T-helper 17 cell (primary cell): ENCODE measurements at places on chromosomes 12 and 14. TPM values are rescaled to one million over a fixed set of nuclear protein-coding genes. Genes with fewer than 3 reads are reported as not detected.

GRCh38 chr12:63995512-63995911, 151.0 kb downstream of the SRGAP1 start:
- no peaks in the 10 kb centered on the region for H3K4me1 ChIP-seq
- peaks cover 15% of the 10 kb centered on the region for H3K27me3 ChIP-seq
- no peak for DNase-seq
- H3K4me3 ChIP-seq, result no peak overlapping the region
- H3K36me3 ChIP-seq, result no peaks in the 10 kb centered on the region
- H3K27ac ChIP-seq, result no peak overlapping the region

DNA sequence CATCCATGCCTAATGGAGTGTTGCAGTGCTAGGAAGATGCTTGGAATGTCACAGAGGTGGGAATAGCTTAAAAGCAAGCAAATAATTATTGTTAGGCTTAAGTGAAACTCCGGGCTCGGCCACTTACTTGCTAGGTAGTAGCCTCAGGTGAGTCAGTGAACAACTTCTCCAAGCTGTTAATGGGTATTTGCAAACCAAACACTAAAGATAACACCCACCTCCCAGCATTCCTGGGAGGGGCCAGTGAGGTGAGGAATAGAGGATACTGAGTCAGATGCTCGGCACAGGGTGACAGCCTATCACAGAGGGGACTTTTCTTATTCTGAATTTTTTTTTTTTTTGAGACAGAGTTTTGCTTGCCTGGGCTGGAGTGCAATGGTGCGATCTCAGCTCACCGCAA, 151.2 kb upstream of the RFLNA start:
- peaks cover 33% of the 10 kb centered on the region for H3K27me3 ChIP-seq
- no peak for DNase-seq
- H3K36me3 ChIP-seq, result no peaks in the 10 kb centered on the region
- no peak overlapping the region for H3K27ac ChIP-seq
- H3K4me1 ChIP-seq, result no peaks in the 10 kb centered on the region

GRCh38 chr12:11804130-11804529, 154.7 kb downstream of the ETV6 start:
- no peak overlapping the region for H3K4me3 ChIP-seq
- peaks cover 7% of the 10 kb centered on the region for H3K36me3 ChIP-seq
- H3K27me3 ChIP-seq, result no peaks in the 10 kb centered on the region
- no peak overlapping the region for H3K27ac ChIP-seq
- peaks cover 52% of the 10 kb centered on the region for H3K4me1 ChIP-seq
- DNase-seq, result no peak

GRCh38 chr12:80469681-80470080, 25.6 kb downstream of the PTPRQ start:
- DNase-seq, result no peak
- no peak overlapping the region for H3K27ac ChIP-seq

GRCh38 chr12:62703011-62703380, 232.0 kb downstream of the PPM1H start:
- no peaks in the 10 kb centered on the region for H3K4me1 ChIP-seq
- no peaks in the 10 kb centered on the region for H3K36me3 ChIP-seq
- H3K27me3 ChIP-seq, result peaks cover 15% of the 10 kb centered on the region

GRCh38 chr12:47755655-47756562, 2.8 kb downstream of the RAPGEF3 start:
- H3K27ac ChIP-seq, result peak overlapping the region; percentile 92
- peak overlapping the region; percentile 75 for H3K4me3 ChIP-seq
- H3K36me3 ChIP-seq, result no peaks in the 10 kb centered on the region
- no peaks in the 10 kb centered on the region for H3K27me3 ChIP-seq
- H3K4me1 ChIP-seq, result peaks cover 26% of the 10 kb centered on the region

DNA sequence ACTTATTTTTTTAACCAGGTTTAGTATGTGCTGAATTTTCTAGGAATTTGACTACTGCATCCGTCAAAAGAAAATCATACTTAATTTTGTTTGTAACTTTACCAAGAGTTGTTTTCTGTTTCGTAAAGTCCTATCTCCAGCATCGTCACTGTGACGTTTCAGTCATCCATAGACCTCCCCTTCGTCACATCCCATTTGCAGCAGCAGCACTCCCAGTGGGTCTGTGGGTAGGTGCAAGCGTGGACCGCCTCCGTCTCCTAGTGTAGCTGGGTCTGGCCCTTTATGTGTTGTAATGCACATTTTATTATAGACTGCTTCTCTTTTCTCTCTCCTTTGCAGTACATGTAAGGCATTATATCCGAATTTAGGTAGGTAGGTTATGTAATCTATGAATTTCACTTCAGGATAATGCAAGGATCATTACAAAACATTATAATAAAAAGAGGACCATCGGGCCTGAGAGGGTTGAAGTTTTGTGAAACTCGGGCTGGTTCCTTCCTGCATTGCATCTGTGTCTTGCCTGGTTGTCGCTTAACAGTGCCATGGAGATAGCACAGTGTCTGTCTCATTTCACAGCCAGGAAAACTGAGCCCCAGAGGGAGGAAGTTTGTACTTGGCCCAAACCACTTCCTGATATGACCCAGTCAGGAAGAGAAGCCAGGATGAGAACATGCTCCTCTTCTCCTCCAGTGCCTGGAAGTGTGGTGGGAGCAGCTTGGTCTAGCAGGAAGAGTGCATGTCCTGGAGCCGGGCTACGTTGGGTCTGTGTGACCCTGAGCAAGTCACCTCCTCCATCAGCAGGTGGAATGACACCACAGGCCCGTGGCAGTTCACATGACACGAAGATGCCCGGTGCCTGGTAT, 41.3 kb downstream of the EVL start:
- H3K4me1 ChIP-seq, result peaks cover 65% of the 10 kb centered on the region
- H3K27ac ChIP-seq, result peak overlapping the region; percentile 98
- H3K4me3 ChIP-seq, result peak overlapping the region; percentile 73
- H3K36me3 ChIP-seq, result peaks cover 17% of the 10 kb centered on the region

- H3K27me3 ChIP-seq, result no peaks in the 10 kb centered on the region
- H3K4me3 ChIP-seq, result no peak overlapping the region
- H3K4me1 ChIP-seq, result peaks cover 15% of the 10 kb centered on the region
- peak overlapping the region; percentile 3 for H3K27ac ChIP-seq
- DNase-seq, result no peak
These were observed 379.3 kb downstream of the RAD51B start for GRCh38 chr14:68198713-68199495.

- peak overlapping the region; percentile 68 for H3K27ac ChIP-seq
- H3K4me1 ChIP-seq, result peaks cover 32% of the 10 kb centered on the region
- H3K4me3 ChIP-seq, result peak overlapping the region; percentile 75
- no peaks in the 10 kb centered on the region for H3K27me3 ChIP-seq
These were observed 2.4 kb upstream of the TNS2 start for GRCh38 chr12:53047221-53048032.

GRCh38 chr14:88303041-88303440, 20.0 kb downstream of the KCNK10 start:
- H3K4me1 ChIP-seq, result peaks cover 4% of the 10 kb centered on the region
- H3K4me3 ChIP-seq, result no peak overlapping the region
- H3K27me3 ChIP-seq, result peaks cover 51% of the 10 kb centered on the region
- DNase-seq, result no peak
- no peak overlapping the region for H3K27ac ChIP-seq
- peaks cover 7% of the 10 kb centered on the region for H3K36me3 ChIP-seq

DNA sequence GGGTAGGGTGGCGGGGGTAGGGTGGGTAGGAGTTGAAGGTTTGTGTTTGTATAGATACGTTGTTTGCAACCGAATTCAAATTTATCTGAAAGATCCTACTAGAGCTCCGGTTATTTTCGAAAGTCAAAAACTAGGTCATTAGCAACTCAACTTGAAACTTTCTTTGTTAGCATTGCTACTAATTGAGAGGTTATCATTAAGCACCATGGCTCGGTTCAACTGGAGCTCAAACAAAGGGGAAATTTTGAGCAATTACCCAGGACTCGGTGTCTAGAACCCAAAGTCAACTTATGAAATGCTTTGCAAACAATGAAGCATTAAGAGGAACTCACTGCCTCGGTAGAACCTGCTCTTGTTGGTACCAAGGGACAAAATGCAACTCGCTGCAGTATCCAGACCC, 207.7 kb downstream of the BCAT1 start:
- H3K27me3 ChIP-seq, result no peaks in the 10 kb centered on the region
- peaks cover 6% of the 10 kb centered on the region for H3K4me1 ChIP-seq
- peak overlapping the region; percentile 85 for H3K4me3 ChIP-seq
- no peaks in the 10 kb centered on the region for H3K36me3 ChIP-seq
- no peak for DNase-seq

DNA sequence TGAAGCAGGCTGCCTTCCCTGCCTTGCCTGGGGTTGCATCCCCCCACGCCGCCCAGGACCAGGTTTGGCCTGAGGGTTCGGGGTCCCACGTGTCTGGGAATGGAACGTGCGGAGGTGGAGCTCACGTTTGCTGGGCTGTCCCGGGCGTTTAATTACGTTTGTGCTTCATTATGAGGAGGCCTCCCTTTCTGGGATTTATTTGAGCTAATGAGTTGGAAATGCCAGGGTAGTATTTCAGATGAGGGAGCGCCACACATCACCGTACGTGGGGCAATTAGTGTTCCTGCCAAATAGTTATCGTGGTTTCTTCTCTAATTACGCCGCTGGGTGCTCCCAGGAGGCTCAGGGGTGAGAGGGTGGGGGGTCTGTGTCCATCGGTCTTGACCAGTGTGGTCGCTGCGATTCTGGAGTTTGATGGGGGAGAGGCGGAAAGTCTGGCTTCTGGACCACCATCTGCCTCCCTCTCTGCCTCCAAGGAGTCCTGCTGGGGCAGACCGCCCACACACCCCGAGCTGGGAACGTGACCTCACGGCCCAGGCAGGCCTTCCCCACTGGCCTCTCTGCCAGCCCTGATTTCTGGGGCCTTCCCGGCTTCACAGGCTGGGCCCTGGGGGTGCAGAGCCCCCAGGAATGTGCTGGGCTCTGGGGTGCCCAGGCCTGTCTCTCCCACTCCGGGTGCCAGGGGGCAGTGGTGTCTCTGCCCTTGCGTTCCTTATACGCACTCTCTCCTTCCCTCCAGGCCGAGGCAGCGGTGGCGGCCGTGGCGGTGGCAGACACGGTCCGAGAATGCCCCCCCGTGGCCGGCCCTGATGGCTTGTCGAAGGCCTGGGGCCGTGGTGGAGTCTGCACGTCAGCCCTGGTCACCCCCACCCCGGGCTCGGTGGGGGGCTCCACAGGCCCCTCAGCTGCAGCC, 18.9 kb downstream of the KIF26A start:
- DNase-seq, result no peak
- H3K27ac ChIP-seq, result no peak overlapping the region
- H3K36me3 ChIP-seq, result no peaks in the 10 kb centered on the region
- no peak overlapping the region for H3K4me3 ChIP-seq
- H3K4me1 ChIP-seq, result no peaks in the 10 kb centered on the region
- no peaks in the 10 kb centered on the region for H3K27me3 ChIP-seq

DNA sequence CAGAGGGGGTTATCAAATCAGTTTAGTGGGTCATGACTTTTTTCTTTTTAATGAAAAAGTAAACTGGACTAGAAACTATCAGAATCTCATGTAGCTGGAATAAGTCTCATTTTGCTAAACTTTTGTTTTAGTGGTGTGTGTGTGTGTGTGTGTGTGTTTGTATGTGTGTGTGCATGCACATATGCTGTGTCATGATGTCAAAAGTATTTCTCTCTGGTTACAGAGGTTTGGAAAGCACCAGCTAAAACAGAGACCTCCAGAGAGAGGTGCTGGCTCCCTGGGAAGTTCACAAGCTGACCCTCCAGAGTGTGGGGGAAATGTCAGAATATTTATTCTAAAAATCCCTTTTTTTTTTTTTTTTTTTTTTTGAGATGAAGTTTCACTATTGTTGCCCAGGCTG, 114.7 kb downstream of the LGMN start:
- H3K27me3 ChIP-seq, result no peaks in the 10 kb centered on the region
- H3K27ac ChIP-seq, result no peak overlapping the region
- peaks cover 18% of the 10 kb centered on the region for H3K4me1 ChIP-seq
- H3K36me3 ChIP-seq, result peaks cover 2% of the 10 kb centered on the region

DNA sequence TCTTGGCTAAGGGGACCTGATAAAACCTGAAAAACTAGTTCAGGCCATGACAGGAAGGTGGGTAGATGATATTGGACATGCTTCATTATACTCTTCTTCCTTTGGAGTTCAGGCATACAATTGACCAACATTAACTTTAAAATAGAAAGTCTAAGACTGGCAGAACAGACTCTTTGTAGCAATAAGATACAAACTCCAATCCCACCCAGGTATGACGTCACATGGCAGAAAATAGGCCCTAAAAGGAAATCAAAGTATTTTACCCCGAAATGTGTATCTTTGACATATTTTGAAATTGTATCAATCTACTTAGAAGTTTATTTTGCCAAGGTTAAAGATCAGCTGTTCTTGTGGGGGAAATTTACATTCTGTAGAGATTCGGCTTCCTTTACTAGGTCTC, 198.1 kb upstream of the LRIG3 start:
- no peaks in the 10 kb centered on the region for H3K27me3 ChIP-seq
- no peaks in the 10 kb centered on the region for H3K4me1 ChIP-seq
- DNase-seq, result no peak
- H3K4me3 ChIP-seq, result no peak overlapping the region
- H3K36me3 ChIP-seq, result no peaks in the 10 kb centered on the region

DNA sequence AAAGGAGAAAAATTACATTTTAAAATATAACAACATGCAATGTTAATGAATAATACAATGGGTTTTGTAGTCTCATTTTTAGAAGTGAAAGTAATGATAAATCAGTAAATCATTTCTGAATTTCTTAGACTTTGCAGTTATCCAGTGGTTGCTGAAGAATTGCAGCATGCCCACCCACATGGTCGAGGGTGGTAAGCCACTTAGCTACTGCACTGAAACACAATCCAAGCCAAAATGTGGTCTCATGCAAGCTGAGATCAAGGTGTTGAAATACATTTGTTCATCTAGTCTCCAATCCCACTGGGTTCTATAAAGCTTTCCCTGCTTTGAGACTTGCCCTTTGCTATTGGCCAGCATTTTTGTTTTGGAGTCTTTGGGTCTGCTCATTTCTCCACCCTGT, 247.9 kb downstream of the NELL2 start:
- no peak for DNase-seq
- peaks cover 2% of the 10 kb centered on the region for H3K36me3 ChIP-seq
- H3K27ac ChIP-seq, result no peak overlapping the region
- H3K27me3 ChIP-seq, result no peaks in the 10 kb centered on the region
- H3K4me1 ChIP-seq, result peaks cover 5% of the 10 kb centered on the region

- DNase-seq, result no peak
- no peaks in the 10 kb centered on the region for H3K27me3 ChIP-seq
- peaks cover 36% of the 10 kb centered on the region for H3K4me1 ChIP-seq
- peak overlapping the region; percentile 99 for H3K27ac ChIP-seq
These were observed 1.0 kb upstream of the NAP1L1 start for GRCh38 chr12:76085520-76085868.

The KRT6C gene
- not detected for total RNA-seq

The HPD gene
- total RNA-seq, result not detected

The SMIM10L1 gene
- total RNA-seq, result 9.2 TPM

The TROAP gene
- total RNA-seq, result not detected

The OAS2 gene
- 45.3 TPM for total RNA-seq

The ITGB7 gene
- total RNA-seq, result 306 TPM

The SELPLG gene
- 131 TPM for total RNA-seq

The C3AR1 gene
- total RNA-seq, result 3.1 TPM

The PSMC6 gene
- 117 TPM for total RNA-seq
